Pulmonary artery endothelial cell (primary cell): ENCODE measurements at places on chromosomes 3 and 15. TPM values are rescaled to one million over a fixed set of nuclear protein-coding genes. Genes with fewer than 3 reads are reported as not detected.

GRCh38 chr3:79406175-79406574 lies 361.6 kb downstream of the ROBO1 start:
- DNase-seq: no peak

GRCh38 chr3:48990636-48991469 lies 812 bp downstream of the P4HTM start:
- DNase-seq: no peak

DNA sequence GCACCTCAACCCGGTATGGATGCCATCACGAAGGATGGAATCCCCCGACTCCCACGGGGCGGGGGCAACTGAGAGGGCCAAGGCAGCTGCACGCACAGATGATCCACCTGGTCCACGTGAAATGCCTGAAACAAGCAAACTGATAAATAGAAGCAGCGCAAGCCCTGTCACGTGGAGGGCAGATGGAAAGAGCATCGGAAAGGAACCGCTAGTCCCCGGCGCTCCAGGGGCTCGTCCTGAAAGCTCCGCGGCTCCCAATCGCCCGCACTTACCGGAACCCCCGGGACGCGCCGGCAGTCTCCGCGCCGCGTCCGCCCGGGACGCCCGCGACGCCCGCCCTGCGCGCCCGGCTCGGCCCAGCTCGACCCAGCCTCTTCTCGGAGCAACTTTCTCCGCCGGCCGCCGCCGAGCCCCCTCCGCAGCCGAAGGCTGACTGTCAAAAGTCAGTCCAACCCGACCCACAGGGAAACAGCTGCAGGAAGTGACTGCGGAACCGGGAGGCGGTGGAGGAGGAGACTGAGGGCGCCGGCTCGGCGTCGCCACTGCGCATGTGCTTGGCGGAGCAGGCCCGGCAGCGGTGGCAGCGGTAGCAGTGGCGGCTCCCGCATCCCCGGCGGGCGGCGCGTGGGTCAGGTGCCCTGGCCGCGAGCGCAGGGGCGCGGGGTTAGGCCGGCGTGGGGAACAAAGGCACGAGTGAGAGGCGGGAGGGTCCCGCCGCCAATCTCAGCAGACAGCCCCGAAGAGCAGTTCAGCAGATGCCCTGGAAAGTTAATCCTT lies at the start of gene ZMAT3:
TSS of gene ZMAT3 (minus strand) at position 487 of the 777 bp plus-strand sequence. CDS start 4,057 bp downstream, outside the sequence.
- peak; percentile 71 for DNase-seq

DNA sequence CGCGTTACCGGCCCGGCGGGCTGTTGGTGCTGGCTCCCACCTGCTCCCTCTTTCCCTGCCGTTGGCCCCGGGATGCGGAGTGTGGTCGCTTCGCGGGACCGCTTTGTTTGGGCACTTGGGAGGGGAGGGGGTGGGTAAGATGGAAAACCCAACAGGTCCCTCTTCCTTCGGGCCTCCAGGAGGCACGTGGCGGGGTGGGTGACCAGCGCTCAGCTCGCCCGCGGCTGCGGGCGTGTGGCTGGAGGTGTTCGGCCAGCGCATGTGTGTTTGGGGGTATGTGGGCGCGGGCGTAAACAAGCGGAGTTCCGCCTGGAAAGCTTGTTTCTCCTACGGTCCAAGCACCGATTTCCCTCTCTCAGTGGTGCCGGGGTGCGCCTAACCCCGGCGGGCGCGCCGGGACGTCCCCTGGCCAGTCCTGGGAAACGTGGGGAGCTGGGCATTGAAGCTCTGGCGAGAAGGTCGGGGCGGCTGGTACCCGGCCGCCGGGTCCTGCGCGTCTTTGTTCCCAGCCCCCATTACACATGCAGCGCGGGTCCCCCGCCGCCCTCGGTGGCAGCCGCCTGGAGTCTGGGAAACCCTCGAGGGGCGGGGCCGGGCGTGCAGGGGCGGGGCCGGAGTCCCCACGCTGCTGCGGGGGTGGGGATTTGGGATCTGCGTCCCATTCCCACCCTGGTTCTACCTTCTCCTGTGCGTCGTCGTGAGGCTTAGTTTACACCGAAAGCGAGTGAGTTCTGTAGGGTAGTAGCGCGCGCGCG lies 1.4 kb downstream of the ACVR2B start:
- DNase-seq: no peak

DNA sequence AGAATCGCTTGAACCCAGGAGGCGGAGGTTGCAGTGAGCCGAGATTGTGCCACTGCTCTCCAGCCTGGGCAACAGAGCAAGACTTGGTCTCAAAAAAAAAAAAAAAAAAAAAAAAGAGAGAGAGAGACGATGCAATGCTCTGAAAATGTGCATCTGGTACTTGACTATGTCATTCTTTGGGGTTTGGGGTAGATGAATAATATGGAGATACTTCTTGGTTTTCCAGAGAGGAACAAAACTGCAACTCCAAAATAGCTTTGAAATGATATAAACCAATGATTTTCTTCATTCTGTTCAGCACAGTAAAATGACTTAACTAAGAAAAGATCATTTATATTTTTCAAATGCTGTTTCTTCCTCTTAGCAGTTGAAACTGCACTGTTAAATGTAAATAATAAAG lies 158.9 kb downstream of the ISL2 start:
- no peak for DNase-seq

GRCh38 chr15:29618586-29618985 lies 203.7 kb downstream of the TJP1 start:
- DNase-seq: no peak

GRCh38 chr15:48494631-48495030 lies 150.9 kb downstream of the FBN1 start:
- no peak for DNase-seq

GRCh38 chr3:27311400-27311799 lies 57.8 kb downstream of the NEK10 start:
- peak; percentile 45 for DNase-seq

DNA sequence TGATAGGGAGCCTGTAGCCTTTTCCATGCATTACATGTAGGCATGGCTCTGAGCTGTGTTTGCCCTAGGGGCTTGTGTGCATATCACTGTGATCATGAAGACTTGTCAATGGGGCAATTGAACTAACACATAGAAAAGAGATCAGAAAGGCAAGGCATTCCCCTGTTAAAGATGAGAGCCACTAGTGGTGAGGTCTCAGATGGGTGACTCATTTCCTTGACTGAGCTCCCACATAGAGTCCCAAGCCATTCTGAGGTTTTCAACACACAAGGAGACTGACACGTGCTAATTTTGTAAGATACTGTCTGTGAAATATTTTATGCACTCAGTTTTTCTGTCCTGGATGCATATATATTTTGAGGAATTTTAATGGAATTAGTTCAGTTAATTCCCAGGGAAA lies 53.8 kb downstream of the SAMMSON start:
- no peak for DNase-seq

DNA sequence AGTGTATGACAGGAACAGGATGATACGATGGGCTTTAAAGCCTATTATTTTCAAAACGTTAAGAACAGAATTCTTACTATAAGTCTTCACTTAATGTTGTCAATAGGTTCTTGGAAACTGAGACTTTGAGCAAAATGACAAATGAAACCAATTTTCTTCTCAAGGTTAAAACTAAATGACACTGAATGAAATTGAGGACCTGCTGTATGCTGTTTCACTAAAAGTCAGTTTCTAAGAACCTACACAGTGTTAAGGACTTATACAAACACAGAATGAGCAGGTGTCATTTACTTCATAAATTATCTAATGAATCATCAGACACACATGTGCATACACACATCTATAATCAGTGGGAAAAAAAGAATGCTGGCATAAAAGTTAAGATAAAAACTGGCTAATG lies 106.9 kb downstream of the RFTN1 start:
- DNase-seq: no peak

- DNase-seq: no peak
These were observed 110.8 kb downstream of the BBX start for GRCh38 chr3:107633327-107634098.

- DNase-seq: no peak
These were observed 30.3 kb downstream of the CX3CR1 start for GRCh38 chr3:39249453-39250115.

GRCh38 chr3:5709714-5710113 lies 522.2 kb downstream of the EDEM1 start:
- DNase-seq: no peak

DNA sequence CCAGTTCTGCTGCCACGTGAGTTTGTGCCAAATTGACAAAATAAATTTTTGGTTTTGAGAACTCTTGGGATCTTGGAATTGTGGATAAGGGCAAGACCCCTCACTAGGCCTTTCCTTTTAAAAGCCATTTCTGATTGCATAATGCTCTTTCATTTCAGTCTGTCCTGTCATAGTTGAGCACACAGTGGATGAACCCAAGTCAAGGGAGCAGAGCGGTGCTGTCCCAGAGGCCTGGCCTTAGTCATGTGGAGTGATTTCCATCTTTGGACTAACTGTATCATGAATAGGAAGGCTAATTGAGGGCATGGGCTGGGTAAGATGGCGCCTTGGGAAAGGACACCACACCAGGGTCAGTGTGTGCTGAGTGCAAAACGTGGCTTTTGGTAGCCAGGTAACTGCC lies 304.0 kb downstream of the UACA start:
- DNase-seq: no peak

DNA sequence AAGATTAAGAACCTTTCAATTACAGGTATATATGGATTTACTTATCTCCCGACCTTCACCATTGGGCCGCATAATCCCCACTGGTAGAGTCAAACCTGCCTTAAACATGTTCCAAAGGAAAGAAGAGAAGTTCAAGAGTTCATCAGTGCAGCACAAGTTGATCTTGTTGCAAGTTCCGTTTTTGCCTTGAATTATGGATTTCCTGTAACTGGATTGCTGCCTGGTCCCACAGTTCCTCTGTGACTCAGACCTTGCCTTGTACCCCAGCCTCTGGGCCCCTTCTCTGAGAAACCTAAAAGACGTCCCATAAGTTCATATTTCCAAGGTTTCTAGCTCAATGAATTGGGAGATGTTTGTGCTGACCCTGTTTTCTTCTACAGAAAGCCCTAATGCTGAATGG lies 112.5 kb upstream of the THBS1 start:
- DNase-seq: no peak

DNA sequence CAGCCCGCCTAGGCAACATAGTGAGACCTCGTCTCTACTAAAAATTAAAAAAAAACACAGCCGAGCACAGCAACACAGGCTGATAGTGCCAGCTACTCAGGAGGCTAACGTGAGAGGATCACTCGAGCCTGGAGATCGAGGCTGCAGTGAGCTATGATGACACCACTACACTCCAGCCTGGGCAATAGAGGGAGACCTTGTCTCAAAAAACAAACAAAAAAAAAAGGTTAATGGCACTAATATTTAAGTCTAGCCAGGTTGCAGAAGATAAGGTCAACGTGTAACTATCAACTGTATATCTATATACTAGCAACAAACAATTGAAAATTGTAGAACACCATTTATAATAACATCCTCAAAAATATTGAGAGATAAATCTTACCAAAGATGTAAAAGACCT lies 75.1 kb downstream of the MYO9A start:
- DNase-seq: no peak

- no peak for DNase-seq
These were observed 82.3 kb downstream of the AAGAB start for GRCh38 chr15:67172172-67172571.

DNA sequence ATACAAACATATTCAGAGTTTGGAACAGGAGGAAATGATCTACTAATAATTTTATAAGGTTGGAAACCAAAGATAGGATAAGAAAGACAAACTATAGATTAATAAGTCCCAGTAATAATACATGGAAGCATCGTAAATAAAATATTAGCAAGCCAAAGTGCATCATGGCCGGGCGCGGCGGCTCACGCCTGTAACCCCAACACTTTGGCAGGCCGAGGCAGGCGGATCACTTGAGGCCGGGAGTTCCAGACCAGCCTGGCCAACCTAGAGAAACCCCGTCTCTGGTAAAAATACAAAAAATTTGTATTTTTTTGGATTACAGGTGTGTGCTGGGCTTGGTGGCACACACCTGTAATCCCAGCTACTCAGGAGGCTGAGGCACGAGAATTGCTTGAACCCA lies 14.9 kb downstream of the MUC4 start:
- no peak for DNase-seq

GRCh38 chr15:88791637-88792036 lies 11.6 kb upstream of the ACAN start:
- DNase-seq: no peak

DNA sequence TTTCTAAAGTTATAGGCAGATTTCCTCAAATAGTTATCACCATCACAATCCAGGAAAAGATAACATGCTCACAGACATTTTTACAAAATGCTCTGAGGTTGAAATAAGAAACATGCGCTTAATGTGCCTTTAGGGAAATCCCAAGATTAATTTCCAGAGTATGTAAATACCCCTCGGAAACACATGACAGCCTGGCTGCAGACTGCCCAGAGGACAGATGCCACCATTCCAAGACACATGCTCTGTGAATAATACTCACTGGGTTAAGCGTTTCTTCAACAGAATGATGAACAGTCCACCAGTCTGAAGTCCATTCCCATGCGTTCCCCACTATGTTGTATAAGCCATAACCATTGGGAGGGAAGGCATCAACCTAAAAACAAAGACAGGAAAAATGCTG lies 56.5 kb downstream of the SUMF1 start:
- DNase-seq: no peak

DNA sequence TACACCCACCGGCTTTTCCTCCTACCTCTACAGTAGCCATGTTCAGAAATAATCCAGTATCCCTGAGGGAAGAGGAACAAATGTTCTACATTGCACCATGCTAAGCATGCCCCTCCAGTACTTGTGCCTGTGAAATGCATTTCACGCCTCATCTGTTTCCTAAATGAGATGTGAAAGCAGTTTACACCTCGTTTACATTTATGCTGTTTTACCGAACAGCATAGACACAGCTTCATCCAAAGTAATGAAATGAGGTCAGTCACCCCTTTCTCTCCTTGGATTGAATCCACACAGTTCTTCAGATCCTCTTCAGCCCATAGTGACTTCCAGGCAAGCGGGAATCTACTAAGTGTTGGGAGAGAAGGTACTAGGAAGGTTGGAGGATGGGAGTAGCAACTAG lies 514.3 kb downstream of the PDCD6IP start:
- no peak for DNase-seq

DNA sequence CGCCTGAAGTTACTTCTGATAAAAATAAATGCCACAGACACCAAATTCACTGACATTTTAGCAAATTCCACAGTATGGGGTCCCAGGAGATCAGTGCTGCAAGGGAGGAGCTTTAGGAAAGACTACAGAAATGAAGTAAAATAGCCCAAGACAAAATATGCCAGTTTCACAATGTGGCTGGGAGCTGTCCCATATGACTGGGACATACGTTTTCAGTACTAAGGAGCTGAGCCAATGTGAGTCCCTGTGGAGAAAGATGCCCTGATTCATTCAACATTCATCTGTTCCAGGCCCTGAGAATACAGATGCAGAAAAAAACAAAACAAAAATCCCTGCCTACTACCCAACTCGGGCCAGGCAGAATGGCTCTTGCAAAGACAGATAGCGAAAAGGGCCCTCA lies 63.4 kb upstream of the FAM174B start:
- no peak for DNase-seq

CAPN3 gene
- 0.21 and 0.26 TPM in 2 replicates for total RNA-seq

TP63 gene
- 0.11 TPM in 1 of 2 replicates, not detected in the other for total RNA-seq

GPR149 gene
- total RNA-seq: not detected in 2 replicates

CCDC39 gene
- not detected in 2 replicates for total RNA-seq

EIF4G1 gene
- 340 and 432 TPM in 2 replicates for total RNA-seq

CCK gene
- total RNA-seq: not detected in 2 replicates

CTDSPL gene
- total RNA-seq: 40.3 and 57.4 TPM in 2 replicates

UROC1 gene
- total RNA-seq: not detected in 2 replicates
